ENCODE measurements at places on chromosomes 1 and 21.

DNA sequence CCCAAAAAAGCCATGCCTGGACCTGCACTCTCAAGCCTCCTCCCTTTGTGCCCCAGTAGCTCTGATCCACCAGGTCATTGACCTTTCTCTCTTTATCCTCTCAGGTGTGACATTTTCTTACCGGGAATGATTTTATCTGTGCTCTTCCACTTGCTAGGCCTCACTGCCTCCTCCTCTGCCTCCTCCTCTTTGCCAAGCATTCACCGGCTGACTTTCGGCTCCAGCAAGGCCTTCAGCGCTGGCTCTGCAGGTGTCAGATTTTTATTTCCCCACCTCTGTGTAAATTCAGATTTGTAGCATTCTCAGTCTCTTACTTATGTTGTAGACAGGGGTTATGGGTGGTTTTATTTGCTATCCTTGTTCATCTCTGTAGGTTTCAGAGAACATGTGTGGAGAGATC is 91.5 kb downstream of the ST6GALNAC5 start:
- DNase-seq, result no peak

DNA sequence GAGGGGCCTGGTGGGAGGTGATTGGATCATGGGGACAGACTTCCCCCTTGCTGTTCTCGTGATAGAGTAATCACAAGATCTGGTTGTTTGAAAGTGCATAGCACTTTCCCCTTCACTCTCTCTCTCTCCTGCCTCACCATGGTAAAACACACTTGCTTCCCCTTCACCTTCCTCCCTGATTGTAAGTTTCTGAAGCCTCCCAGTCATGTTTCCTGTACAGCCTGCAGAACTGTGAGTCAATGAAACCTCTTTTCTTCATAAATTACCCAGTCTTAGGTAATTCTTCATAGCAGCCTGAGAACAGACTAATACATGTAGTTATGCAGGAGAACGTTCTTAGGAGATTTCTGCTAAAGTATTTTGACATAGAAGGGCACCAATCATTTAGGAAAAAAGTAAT is 59.9 kb upstream of the FBXO28 start:
- DNase-seq, result no peak

GRCh38 chr1:153612755-153613331 is at the start of gene S100A16:
Gene S100A16 (minus strand): TSS chr1:153613137. CDS start chr1:153608151, 4,986 bp downstream.
- no peak for DNase-seq

GRCh38 chr1:210328746-210329503 is at the start of gene HHAT:
Gene HHAT (plus strand): TSS chr1:210328902. CDS start chr1:210348976, 20,074 bp downstream.
- DNase-seq, result peak; percentile 65

DNA sequence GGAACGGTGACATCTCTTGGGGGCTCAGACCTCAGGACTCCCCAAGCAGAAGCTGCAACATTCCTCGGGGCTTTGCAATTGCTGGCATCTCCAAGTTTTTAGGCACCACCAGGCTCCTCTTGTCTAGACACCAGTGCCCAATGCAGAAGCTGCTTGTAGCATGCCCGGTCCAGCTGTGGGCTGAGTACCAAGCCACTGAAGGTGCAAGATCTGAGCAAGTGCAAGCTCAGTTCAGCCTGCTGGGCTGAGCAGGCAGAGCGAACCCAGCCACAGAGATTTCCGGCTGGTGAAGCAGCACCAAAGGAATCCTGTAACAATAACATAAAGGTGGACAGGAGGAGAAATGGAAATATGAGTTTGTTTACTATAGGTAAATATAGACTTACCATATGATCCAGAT is 995.4 kb upstream of the B3GALT2 start:
- DNase-seq, result no peak

DNA sequence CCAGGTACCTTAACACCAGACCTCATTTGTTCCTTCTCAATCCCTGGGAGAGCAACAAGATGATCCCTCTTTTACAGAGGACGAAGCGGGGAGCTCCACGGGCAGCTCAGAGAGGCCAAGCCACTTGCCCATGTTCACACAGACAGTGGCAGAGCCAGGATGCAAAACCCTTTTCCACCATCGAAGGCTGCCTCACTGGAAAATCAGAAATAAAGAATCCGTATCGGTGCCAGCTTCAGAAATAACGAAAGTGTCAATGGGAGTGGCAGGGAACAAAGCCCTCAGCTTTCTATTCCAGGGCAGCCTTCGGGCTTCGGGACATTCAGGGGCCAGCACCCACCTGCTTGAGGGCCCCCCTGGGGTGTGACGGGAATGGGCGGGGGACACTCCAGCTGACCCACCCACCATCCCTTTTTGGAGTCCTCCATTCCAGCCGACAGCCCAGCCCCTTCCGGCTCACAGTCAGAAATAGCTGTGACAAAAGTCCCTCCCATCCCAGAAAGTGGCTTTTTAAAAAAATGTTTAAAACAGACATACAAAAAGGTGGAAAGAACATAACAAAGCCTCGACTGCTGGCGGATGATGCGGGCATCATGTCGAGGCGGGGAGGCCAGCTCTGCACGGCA is 6.0 kb downstream of the IFFO2 start:
- DNase-seq, result peak; percentile 23

- DNase-seq, result no peak
These were observed 69.8 kb downstream of the TNR start for GRCh38 chr1:175673371-175674150.
